ENCODE measurements at places on chromosomes 4 and X.

DNA sequence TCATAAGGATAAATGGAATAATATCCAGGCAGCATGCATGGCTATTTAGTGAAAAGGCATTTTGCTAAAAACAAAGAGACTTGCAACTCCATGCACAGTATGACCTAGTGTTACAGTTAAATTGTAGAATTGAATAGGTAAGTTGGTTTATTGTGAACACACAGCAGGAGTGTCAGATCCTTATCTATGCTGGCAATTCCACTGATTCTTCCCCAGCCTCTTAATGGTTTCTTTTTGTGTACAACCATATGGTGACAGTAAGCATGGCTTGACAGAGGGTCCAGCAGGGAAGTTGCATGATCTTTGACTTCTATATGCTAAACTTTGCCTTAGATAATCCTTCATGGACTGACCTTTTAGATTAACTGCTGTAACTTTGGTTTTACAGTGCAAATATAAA, 936.6 kb upstream of the EPHA5 start:
- no peak for DNase-seq

GRCh38 chr4:110793890-110794554, 171.1 kb upstream of the PITX2 start:
- DNase-seq, result no peak

DNA sequence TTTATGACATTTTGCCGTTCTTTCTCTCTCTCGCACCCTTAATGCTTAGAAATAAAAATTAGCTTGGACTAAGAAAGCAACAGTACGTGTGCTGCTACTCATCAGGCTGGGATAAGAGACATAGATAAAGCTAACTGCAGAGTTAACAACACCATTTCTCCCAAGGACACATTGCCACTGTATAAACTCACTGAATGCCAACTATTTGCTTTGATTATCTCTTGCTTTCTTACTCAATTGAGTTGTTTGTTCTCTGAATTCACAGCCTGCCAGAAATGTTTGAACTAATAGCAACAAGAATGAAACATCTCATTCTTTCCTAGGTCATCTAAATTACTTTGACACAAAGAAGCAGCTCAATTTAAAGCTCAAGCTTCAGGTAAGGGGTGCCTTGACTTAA, 34.6 kb downstream of the F8 start:
- no peak for DNase-seq

DNA sequence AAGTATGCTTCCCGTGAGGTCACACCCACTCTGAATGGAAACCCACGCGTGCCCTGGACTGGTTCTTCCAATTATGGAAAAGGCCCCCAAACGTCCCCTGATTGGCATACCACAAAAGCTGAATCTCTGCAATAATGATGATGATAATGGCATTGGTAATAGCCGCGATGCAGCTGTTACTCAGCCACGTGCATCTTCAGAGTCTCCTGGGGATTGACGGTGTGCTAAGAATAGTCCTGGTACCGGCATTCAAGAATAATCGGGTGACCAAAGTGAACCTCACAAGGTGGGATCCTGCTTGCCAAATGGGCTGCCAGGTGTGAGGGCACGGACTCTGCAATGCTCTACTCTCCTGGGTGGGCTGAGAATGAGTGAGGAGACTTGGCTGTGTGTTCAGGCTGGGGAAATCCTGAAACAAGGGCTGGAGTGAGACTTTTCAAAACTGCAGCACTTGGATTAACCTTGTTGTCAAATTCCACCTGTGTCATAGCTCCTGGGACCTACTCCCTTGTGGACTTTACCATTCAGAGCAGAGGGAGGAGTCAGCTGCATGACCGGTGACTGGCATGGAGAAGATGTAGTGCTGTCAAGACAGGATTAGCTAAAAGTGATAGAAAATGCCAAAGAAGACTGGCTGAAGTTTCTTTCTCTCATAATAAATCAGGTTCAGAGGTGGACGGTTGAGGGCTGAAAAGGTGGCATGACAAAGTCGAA, 615.4 kb downstream of the MID1IP1 start:
- DNase-seq, result no peak

DNA sequence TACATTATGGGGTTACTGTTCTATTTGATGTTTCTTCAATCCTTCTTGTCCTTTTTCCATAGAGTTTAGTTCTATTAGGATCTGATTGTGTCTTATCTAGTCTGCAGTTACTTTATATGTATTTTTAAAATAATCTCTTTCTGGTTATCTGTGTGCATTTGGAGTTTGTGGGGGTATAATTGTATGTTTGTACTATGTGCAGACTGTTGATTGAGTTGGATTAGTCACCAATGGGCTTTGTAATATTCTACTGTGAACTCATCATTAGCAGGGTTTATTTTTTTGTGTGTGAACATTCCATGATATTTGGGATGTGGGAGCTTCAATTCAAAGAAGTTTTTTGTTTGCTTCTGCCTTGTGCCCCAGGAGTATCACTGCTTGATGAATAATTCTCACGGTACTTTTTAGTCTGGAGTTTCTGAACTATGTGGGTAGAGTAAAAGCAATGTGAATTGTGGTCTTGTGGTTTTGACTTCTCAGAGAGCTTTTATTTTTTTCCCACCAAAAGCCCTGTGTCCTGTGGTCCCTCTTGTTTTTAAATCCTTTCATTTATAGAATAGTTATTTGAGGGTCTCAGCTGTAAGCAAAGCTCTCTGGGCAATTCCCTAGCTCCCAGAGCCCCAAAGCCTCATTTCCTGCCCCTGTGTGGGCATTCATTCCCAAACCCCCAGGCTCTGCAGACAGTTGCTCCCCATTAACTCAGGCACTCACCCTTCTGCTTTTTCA, 127.8 kb downstream of the PHKA2 start:
- DNase-seq, result no peak

DNA sequence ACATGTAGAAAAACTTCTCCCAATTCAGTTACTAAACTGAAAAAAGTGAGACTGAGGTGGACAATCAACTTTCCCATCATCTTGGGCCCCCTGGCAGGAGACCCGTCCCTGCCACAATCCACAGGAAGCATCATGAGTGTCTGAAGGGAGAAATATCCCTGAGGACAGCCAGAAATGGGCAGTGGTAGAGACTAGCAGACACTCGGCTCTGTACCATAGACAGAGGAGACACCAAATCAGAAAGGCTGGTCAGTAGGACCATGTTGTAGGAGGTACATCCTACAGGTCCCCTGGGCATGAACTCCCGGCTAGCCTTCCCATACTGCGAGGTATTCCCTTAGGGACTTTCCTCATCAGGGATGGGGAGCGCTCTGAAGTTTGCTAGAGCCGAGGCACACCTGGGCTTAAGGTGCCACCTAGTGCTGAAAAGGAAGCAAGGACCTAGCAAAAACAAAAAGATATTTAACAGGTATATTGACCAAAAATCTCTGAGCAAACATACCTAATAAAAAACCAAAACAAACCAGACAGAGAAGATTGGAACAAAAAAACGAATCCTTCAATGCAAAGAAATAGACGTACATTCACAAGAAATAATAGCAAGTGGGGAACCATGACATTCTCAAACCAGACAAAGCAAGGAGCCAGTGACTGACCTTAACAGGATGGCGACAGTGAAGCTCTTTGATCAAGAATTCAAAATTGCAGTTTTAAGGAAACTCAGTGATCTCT, 55.6 kb downstream of the HAUS3 start:
- no peak for DNase-seq

- DNase-seq, result no peak
Measured at GRCh38 chr4:186900984-186901383, 177.3 kb upstream of the FAT1 start.

GRCh38 chr4:130449741-130450140, 1353.8 kb downstream of the C4orf33 start:
- DNase-seq, result no peak

DNA sequence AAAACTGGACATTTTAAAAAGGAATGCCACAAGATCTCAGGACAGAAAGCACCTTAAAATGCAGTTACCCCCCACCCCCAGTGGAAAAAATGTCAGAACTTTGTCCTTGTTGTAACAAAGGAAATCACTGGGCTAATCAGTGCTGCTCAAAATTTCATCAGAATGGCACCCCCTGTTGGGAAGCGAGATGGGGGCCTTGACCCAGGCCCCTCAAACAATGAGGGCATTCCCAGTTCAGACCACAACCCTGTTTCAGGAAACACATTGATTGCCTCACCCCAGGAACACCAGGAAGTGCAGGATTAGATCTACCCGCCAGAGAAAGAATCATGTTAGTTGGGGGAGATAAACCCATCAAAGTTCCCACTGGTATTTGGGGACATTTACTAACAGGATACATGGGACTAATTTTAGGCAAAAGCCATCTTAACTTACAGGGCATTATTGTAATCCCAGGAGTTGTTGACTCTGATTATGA, 16.4 kb downstream of the SPIN2B start:
- DNase-seq, result no peak

- DNase-seq, result no peak
Measured at GRCh38 chr4:187212446-187213080, 488.9 kb upstream of the FAT1 start.

- DNase-seq, result no peak
Measured at GRCh38 chr4:128335541-128335940, 47.9 kb upstream of the PGRMC2 start.

DNA sequence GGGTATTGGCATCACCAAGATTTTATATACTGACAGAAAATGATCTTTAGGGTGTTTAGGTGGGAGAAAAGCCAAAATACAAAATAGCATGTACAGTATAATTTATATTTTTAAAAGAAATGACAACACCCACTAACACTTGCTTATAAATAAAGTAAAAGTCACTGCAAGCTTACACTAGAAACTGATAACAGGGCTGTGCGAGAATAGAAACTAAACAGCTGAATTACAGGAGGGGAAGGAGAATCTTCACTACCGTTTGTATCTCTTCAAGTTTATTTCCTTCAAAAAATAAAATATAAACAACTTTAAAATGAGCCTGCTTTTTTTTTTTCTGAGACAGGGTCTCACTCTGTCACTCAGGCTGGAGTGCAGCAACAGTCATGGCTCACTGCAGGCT, 22.8 kb downstream of the GRSF1 start:
- no peak for DNase-seq

GRCh38 chr4:182074810-182075209, 168.4 kb upstream of the TENM3 start:
- no peak for DNase-seq

DNA sequence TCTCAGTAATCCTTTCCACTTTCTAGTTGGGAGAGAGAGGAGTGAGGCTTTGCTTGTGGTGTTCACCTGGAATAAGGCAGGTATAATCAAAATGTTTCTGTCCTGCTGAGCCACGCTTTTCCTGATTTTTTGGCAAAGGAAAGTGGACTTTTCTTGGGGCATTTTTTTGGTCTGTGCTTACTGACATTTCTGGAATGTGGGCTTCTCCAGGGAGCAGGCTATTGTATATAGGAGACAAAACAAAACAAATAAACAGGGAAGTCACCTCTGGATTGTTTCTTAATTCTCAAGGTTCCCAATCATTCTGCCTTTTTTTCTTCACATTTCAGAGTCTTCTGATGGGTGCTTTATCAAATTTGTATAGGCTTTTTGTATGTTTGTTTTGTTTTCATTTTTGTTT, 25.7 kb upstream of the RP2 start:
- no peak for DNase-seq

Data from GM04503 (cell line).